ENCODE measurements at places on chromosomes 2 and 18.
A peak's percentile ranks its signal among the peaks of the same experiment; 100 is the strongest.

DNA sequence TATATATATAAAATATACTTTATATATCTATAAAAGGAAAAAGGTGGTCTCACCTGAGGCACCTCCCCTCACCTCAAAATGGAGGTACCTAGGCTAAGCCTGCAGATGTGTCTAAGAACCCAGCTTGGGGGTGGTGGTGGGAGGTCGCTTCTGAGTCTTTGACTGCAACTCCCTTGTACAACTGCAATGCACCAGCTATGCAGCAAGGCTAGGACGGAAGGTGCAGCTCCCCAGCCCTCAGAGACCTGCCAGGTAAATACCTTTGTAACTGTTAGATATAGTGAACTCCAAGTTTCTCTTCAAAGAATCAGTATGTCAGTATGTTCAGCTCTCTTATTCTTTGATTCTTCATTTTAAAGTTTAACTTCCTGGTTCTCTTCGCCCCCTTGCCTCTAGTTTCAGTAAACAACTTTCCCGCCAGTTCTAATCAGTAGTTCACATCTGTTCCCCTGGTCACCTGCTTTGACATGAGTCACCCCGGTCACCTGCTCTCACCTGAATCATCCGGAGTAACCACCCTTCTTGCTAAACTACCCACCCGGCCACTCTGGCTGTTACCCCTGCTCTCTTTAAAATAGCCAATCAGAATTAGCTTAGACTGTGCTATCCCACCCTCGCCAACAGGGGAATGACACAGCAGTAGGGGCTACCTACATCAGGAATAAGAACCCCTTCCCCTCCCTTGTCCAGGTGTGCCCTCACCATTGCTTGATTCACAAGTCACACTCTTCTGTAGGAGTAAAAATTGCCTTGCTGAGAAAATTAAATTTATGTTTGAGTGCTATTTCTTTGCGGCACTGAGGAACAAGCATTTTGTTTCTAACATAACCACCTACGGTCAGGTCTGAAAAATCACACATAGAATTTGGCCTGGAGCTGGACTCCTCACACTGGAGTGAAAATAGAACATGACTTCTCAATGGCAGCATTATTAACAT, 24.7 kb upstream of the IMPA2 start:
- no peak for DNase-seq

- DNase-seq, result no peak
Observed at GRCh38 chr2:204110338-204110741, 173.8 kb downstream of the ICOS start.

DNA sequence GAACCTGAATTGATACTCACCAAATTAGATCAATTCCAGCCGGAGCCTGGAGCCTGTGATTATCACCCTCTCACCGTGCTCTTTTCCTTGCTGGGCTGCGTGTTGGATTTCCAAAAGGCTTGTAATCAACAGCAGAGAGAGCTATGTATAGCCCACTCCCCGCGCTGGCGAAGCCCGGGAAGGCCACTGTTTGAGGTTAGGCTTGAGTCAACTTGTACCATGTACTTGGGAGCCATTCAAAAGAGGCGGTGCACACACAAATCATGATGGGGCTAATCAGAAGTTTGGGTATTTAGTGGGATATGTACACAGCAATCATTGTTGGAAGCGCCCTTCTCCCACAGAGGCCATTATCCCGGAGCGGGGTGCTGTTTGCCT, 151.6 kb downstream of the GLI2 start:
- peak; percentile 86 for DNase-seq

GRCh38 chr2:46909771-46910419, 5.7 kb downstream of the MCFD2 start:
- DNase-seq, result no peak

DNA sequence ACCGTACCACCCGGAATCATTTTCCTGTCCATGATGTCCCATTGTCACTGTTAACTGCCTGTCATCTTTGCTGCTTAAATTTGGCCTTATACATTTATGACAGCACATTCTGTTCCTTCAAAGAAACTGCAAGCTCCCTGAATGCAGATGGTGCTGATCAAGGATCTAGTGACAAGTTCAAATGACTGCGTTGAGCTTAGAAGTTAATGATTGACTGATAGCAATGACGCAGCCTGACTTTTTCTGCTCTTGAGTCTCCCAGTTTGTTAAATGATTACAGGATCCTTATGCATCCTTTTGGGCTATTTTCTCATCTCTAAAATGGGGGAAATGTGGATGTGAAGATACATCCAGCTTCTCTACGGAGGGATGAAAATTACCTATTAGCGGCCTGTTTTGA, 159.0 kb downstream of the DCC start:
- DNase-seq, result no peak

Data from COR-L47 (cell line).